ENCODE measurements at places on chromosomes 13 and 19.

DNA sequence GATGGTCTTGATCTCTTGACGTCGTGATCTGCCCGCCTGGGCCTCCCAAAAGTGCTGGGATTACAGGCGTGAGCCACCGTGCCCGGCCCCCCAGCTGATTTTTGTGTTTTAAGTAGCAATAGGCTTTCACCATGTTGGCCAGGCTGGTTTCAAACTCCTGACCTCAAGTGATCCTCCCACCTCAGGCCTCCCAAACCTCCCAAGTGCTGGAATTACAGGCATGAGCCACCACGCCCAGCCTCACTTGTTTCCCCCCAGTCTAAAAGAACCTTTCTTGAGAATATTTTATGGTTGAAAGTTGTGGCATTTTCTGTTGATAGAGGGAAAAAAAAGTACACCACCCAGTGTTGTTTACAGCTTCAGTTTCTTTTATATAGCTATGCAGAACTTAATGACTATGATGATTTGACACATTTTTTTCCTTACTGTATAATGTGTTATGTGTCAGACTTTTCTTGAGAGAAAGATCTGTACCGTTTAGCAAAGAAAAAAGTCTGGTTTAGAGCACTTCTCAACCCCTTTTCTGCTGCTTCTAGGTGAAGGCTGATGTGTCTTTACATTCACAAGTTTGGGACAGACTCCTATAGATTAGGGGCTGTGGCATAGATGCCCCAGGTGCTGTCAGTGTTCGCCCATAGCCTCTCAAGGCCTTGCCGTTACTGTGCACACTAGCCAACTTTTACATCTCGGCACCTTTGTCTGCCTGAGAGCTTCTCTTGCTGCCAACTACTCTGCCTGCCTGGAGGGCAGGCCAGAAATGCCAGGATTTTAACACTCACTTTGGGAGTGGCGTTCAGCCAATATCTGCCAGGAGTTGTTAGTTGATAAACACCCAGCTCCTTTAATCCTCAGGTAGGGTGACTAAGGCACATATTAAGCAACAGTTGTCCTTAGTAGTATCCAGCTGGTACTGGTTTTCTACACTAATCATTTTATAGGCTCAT lies 33.0 kb downstream of the KCTD4 start:
- no peak for DNase-seq

DNA sequence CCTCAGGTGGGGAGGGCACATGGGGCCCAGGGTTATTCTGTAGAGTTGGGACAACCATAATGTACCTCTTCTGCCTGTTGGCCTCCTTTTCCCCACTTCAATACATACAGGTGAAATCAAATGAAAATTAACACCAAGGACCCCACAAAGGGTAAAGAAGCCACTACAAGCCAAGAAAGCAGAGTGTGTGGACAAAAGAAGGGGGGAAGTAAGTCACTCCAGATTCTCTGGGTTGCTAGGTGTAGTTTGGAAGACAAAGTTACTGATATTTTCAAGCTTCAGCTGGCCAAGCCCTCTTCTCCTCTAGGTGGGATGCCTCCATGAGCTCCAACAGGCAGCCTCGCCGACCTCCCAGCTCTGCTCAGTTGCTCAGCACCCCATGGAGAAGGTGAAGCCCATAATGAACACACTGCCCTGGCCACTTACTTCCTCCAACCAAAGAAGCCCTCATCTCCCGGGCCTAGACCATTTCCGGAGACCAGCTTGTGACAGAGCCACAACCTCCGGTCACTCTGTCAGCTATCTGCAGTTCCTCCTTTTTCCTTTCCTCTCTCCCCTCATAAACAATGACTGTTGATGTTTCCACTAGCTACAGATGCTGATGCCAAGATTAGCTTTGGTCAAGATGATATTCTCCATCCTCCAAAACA lies 66.8 kb upstream of the MED4 start:
- no peak for DNase-seq

GRCh38 chr13:28140433-28141125 lies 2.2 kb downstream of the PAN3 start:
- no peak for DNase-seq

- DNase-seq, result no peak
These were observed 9.1 kb upstream of the SPACA7 start for GRCh38 chr13:112366907-112367646.

DNA sequence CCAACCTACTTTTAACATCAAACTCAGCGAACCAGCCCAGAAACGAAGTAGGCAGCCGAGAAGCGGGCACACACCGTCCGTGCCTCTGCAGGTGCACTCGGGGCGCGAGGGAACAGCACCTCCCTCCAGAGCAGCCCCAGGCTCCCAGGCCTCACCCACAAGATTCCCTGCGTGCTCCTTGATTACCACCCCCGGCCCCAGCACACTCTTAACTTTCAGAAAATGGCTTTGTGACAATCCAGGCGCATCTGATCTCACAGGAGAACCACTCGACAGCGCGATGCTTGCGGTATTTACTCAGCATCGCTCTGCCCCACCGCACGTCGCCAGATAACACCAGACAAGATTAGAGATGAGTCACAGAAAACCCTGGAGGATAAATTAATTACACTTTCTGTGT lies 134.9 kb upstream of the SPACA7 start:
- no peak for DNase-seq

GRCh38 chr19:6667114-6667627 lies 2.8 kb downstream of the TNFSF14 start:
- DNase-seq, result no peak

- no peak for DNase-seq
These were observed 64.2 kb downstream of the URI1 start for GRCh38 chr19:30006207-30006606.

- no peak for DNase-seq
These were observed 8.4 kb upstream of the LRG1 start for GRCh38 chr19:4548238-4548584.

DNA sequence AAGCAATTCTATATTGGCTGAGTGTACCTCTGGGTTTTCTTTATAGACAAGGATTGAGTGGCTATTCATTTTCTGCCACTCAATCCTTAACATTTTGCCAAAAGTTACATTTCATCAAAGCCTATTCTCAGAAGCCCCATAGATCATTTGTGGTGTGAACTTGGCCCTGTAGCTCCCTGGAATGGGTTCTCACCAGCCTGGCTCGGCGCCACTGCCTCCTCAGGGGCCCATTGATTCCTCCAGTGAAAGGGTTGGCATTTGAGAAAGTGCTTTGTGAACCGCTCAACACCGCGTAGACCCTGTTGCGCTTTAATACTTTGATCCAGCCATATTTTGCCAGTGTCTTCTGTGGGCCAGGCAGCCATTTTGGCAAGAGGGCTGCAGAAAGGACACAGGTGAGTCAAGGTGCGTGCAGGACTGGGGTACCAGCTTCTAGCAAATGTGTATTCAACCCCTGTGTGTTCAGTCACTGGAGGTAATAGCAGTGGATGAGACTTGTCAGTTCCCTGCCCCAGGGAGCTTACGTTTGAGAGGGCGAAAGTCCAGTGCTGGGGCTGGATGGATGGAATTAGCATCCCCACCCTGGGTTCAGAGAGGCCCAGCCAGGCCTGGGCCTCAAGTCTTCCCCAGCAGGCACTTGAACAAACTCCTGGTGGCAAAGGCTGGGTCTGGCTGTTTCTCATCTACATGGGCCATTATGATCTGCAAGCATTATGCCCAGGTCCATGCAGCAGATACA lies 3.8 kb downstream of the RAB8A start:
- DNase-seq, result no peak

GRCh38 chr13:111534751-111535522 lies 214.5 kb downstream of the TEX29 start:
- no peak for DNase-seq

GRCh38 chr13:46086421-46086922 lies 18.4 kb downstream of the CPB2 start:
- no peak for DNase-seq
